ENCODE measurements at places on chromosomes 7 and 10. TPM values are rescaled to one million over a fixed set of nuclear protein-coding genes. Genes with fewer than 3 reads are reported as not detected.

- no peak for ATAC-seq
Observed at GRCh38 chr10:117224881-117225280, 16.0 kb upstream of the SLC18A2 start.

- ATAC-seq = peak; percentile 79
Observed at GRCh38 chr7:140326116-140326928, 72.0 kb downstream of the SLC37A3 start.

DNA sequence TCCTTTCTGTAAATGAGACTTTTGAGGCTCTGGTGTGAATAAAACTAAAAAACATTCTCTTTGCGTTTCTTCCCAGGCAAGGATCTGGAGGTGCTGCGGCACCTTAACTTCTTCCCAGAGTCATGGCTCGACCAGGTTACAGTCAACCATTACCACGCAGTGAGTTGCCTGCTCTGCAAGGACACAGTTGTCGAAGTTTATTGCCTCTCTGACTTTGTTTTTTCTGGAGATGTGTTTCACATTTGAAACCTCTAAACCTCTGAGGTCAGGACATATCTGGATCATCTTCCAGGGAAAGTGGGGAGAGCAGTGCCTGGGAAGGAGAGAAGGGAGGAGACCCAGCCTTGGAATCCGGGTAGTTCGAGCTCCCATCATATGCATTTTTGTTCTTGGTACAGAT, 43.4 kb upstream of the PLEKHA1 start:
- no peak for ATAC-seq

GRCh38 chr10:117553142-117553814, 10.7 kb downstream of the EMX2 start:
- peak; percentile 92 for ATAC-seq

DNA sequence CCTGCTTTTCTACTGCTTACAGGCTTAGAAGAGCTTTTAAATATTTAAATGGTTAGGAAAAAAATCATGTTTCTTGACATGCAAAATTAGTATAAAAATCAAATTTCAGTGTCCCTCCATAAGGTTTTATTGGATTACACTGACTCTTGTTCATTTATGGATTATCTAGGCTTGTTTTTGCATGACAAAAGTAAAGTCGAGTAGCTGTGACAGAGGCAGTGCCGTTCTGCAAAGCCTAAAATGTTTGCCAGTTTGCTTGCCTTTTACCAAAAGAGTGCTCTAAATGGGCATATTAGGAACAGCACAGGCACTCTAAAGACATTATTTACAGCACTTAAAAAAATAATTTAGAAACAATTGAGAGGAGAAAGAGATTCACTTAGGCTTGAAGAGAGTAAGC, 139.6 kb downstream of the TSPAN12 start:
- no peak for ATAC-seq

GRCh38 chr7:138670594-138670993, 30.6 kb downstream of the SVOPL start:
- ATAC-seq = no peak

The CABCOCO1 gene
- total RNA-seq = 1.1 TPM

The FOXI2 gene
- not detected for total RNA-seq
